ENCODE measurements at places on chromosomes 13 and 19.

GRCh38 chr13:64020126-64020525 is 2604.5 kb upstream of the PCDH20 start:
- DNase-seq, result no peak

- no peak for DNase-seq
Measured at GRCh38 chr13:97348569-97349100, 85.3 kb upstream of the RAP2A start.

DNA sequence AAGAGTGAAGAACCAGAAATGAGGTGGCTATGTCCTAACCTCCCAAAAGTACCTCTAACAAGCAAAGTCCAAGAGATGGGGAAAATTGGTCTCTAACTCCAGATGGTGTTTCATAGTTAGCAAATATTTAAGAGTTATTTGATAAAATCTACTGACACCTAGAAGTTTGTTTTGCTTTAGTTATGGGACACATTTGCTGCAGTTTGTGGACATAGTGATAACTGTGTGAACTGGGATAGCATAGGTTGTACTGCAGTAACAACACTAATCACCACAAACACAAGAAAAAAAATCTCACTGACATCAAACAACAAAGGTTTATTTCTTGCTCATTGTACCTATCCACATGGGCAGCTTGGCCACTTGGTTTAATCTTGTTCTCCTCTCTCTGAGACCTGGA is 965.0 kb upstream of the SPRY2 start:
- DNase-seq, result no peak

DNA sequence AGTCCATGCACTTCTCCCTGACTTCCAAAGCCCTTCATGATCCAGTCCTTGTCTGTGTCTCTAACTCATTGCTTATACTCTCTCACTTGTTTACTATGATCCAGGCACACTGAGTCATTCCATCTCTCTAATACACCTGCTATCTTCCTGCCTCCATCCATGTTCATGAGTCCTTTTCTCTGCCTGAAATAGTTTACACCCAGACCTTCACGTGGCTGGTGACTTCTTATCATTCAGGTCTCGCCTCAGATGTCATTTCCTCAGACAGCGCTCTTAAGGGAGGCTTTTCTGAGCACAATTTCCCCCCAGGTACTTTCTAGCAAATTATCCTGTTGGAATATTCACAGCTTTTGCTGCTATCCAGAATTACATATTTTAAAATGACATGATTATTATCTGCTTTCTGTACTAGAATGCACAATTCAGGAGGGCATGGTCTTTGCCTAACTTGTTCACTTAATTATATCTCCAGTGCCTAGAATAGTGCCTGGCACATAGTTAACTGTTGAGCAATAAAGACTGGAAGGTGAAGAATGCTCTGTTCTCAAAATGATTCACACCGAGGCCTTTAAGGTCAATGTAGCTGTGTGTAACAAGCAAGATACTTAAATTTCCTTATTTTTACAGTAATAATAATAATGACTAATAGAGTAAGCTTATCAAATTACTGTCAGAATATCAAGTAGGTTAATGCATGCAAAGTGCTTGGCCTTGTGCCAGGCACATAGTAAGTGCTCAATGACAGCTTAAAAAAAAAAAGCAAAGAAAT is 183.7 kb upstream of the SPRY2 start:
- no peak for DNase-seq

DNA sequence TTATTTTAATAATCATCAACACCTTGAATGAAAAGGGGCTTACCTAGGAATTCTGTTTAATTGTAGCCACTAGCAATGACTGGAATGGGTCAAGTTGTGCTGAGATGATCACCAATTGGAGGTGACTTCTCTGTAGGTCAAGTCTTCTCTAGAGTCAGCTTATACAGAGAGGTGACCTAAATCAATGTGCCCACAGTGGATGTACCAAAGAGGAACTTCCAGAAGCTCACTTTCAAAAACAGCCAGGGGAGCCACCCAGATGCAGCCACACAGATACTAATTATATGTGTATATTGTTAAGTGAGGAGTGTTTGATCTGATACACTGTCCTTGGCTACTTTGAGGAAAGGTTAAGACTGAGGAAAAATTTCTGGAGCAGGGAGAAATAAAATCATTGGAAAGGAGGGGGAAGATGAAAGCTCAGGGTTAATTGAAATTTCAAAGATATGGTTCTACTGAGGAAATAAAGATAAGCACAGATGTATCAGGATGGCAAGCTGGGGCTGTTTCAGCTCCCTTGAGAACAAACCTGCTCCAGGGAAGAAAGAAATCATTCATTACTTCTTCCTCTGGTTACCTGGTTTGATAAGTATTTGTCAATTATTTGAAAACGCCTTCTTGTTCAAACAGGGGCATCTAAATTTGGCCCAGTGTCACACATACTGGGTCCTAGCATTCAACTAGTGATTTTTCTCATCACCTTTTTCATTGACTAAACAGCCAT is 5.1 kb downstream of the GPR183 start:
- DNase-seq, result no peak

- DNase-seq, result no peak
Measured at GRCh38 chr19:42657556-42657955, 62.8 kb upstream of the CEACAM8 start.

DNA sequence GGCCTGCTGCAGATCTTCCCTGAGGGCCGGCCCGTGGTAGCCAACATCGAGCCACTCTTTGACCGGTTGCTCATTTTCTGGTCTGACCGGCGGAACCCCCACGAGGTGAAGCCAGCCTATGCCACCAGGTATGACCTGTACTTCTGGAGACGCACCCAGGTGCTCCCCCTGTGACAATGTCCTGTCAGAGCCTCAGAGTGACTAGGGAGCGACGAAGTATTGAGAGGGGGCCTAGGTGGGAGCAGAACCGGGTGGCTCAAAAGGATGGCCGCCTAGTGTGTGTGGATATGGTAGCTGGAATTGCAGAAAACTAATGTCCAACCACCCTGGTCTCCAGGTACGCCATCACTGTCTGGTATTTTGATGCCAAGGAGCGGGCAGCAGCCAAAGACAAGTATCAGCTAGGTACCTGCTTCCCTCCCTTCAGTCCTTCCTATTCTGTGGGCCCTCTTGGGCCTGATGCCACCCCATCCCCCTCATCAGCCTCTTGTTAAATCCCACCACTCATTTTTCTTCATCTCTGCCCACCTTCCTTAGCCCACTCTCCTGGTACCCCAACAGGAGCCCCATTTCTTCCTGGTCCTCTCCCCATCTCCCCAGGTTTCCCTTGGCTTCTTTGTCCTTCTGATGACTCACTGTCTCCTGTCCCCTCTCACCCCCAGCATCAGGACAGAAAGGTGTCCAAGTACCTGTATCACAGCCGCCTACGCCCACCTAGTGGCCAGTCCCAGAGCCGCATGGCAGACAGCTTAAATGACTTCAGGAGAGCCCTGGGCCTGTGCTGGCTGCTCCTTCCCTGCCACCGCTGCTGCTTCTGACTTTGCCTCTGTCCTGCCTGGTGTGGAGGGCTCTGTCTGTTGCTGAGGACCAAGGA is 8.4 kb downstream of the EGLN2 start:
- DNase-seq, result no peak

DNA sequence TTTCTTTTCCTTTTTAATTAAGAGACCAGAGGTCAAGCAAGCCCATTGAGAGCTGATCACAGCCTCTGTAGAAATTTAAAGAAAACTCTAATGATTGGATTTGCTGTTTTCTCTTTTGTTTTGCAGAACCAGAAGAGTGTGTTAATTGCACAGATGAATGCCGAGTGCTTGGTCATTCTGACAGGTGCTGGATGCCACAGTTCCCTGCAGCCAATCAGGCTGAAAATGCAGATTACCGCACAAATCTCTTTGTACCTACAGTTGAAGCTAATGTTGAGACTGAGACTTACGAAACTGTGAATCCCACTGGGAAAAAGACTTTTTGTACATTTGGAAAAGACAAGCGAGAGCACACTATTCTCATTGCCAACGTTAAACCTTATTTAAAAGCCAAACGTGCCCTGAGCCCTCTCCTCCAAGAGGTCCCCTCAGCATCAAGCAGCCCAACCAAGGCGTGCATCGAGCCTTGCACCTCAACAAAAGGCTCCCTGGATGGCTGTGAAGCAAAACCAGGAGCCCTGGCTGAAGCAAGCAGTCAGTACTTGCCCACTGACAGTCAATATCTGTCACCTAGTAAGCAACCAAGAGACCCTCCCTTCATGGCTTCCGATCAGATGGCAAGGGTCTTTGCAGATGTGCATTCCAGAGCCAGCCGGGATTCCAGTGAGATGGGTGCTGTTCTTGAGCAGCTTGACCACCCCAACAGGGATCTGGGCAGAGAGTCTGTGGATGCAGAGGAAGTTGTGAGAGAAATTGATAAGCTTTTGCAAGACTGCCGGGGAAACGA is 93.1 kb downstream of the PCDH17 start:
- no peak for DNase-seq

GRCh38 chr13:70162141-70162540 is 53.9 kb upstream of the KLHL1 start:
- DNase-seq, result no peak

DNA sequence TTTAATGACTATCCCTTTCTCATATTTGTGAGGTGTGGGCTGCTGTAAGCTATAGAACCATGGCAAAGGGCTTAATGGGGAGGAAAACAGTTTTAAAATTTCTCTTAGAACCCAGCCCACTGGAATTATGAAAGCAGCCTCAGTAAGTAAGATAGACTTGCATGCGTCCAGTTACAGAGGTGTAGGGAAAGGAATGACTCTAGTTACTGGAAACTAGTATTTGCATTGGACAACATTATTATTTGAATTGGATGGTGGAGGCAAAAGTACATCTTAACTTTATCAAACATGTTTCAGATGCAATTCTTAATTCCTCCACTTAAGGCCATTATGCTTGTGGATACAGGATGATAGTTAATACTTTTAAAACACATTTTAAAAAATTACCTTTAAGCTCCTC is 292.9 kb downstream of the SPRY2 start:
- DNase-seq, result no peak

- DNase-seq, result no peak
Measured at GRCh38 chr13:101307181-101307701, 109.1 kb downstream of the NALCN start.

DNA sequence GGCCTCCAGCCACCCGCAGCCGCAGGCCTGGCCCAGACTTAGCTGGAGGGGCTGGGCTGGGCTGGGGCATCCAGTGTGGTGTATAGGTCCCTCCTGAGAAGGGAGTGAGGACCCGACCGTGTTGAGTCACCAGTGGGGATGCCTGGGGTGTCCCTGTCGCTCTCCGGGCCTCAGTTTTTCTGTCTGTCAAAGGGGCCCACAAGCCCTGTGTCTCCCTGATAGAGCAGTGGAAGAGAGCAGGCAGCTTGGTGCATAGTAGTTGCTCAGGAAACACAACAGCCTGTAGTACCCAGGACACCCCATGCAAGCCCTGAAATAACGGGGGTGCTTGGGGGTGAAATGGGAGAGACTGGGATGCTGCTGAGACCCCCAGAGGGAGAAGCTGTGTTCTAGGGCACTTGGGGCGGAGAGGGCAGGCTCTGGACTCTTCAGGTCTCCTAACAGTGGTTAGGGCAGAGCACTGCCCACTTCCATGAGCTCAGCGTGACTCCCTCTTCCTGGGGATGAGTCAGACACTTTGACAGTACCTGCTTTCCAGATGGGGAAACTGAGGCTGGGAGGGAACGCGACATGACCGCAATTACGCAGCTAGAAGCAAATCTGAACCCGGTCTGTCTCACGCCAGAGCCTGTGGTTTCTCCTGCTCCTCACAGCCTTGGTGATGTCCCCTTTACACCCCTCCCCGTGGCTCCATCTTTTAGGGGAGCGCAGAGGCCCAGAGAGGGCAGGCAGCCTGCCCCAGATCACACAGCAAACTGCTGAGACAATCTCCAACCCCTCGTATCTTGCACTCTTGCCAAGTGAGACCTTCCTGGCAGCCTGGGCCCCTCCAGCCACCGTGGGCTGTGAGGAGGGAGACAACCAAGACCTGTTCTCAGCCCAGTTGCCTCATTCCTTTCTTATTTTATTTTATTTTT is 692 bp downstream of the SULT2B1 start:
- no peak for DNase-seq

DNA sequence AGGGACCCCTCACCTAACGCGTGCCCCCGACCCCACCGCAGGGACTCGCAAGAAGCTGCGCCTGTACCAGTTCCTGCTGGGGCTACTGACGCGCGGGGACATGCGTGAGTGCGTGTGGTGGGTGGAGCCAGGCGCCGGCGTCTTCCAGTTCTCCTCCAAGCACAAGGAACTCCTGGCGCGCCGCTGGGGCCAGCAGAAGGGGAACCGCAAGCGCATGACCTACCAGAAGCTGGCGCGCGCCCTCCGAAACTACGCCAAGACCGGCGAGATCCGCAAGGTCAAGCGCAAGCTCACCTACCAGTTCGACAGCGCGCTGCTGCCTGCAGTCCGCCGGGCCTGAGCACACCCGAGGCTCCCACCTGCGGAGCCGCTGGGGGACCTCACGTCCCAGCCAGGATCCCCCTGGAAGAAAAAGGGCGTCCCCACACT is 4.7 kb upstream of the MYBPC2 start:
- DNase-seq, result no peak

DNA sequence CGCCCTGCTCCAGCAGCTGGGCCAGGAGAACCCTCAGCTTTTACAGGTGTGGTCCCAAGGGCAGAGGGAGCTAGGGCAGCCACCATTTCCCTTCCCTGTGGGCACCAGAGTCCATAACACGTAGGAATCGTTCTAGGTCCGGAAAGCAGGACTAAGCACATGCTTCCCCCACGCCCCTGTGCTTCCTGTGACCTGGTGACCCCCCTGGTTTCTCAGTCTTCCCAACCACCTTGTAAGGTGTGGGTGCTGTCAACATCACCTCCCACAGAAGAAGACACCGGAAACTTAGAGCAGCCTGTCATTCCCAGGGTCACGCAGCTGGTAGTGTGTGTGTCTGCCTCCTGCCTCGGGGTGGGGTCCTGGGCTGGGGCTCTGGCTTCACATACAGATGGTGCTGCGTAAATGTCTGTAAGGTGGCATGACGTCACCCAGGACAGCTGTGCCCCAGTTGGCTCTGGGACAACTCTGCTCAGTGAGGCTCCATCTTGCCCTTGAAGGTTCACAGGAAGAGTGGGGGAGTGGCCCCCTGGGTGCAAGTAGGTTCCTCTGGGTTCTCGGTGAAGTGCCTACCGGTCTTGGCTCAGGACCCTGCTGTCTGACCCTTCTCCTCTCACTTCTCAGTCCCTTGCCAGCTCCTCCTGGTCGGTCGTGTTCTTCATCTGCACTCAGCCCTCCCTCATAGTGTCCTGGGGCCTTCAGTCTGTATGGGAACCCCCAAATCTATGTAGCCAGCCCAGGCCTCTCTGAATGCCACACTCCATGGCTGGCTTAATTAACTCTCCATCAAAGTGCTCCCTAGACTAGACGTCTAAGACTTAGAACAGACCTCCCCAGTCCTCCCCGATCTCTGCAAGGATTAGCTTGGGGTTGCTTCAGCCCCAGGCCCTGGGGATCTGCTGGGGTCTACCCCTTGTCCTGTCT is 4.0 kb downstream of the RAD23A start:
- no peak for DNase-seq

GRCh38 chr19:52212572-52213255 is 22.9 kb downstream of the PPP2R1A start:
- DNase-seq, result no peak
